Mammary epithelial cell (primary cell): ENCODE measurements at places on chromosomes 2 and 18. TPM values are rescaled to one million over a fixed set of nuclear protein-coding genes. Genes with fewer than 3 reads are reported as not detected.

DNA sequence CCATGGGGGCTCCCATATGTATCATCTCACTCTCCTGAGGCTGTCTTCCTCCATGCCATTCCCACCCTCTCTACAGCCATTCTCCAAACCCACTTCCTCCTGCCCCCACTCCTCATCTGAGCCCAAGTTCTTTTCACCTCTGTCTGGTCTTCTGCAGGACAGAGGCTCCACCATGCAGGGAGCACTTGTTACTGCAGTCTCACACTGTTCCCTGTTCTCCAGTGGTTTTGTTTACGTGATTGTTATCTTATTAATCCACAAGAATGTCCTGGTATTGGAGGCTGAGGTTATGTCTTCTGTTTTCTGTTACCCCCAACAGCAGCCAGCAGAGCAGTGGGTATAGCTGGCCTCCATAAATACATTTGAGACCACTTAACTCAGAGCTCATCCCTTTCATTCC, 51.4 kb downstream of the PAX8 start:
- no peak for DNase-seq

- DNase-seq, result peak; percentile 41
These were observed 127.3 kb downstream of the PRKCE start for GRCh38 chr2:45778720-45779171.

The IL1R2 gene
- total RNA-seq, result 1.0 and 3.1 TPM in 2 replicates

The RAB10 gene
- total RNA-seq, result 127 TPM

The ZSWIM2 gene
- not detected for total RNA-seq
